LHCN-M2 (cell line): ENCODE measurements at places on chromosomes 13 and 19.

GRCh38 chr13:111233080-111233479, 87.4 kb upstream of the TEX29 start:
- DNase-seq: no peak

GRCh38 chr19:4624733-4625362, 14.5 kb upstream of the TNFAIP8L1 start:
- DNase-seq: peak; percentile 40

DNA sequence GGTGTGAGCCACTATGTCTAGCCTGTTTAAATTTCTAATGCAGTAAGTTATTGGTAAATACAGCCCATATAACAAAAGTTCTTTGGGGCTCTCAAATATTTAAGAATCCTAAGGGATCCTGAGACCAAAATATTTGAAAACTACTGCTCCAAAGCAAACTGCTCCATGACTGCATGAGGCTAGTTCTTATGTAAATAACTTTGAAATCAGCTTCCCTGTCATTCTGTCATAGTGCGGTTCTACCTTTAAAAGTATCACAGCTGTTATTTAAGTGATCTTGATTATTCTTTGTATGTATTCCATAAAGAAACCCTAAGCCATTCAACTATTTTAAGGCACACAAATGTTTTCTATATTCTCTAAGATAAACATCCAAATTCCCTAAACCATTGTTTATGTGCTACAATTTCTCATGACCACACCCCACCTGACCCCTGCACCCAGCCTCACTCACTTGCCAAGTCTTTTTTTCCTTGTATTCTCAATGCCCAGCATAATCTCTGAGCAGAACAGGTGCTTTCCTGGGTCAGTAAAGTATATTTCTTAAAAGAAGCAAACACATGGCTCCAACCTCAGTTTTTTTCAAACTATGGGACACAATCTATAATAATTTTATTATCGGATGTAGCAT, 146.6 kb downstream of the RNF17 start:
- no peak for DNase-seq

GRCh38 chr19:44476559-44477408, 23.5 kb downstream of the ZNF180 start:
- peak; percentile 34 for DNase-seq

GRCh38 chr13:29448174-29448573, 147.3 kb downstream of the SLC7A1 start:
- no peak for DNase-seq

DNA sequence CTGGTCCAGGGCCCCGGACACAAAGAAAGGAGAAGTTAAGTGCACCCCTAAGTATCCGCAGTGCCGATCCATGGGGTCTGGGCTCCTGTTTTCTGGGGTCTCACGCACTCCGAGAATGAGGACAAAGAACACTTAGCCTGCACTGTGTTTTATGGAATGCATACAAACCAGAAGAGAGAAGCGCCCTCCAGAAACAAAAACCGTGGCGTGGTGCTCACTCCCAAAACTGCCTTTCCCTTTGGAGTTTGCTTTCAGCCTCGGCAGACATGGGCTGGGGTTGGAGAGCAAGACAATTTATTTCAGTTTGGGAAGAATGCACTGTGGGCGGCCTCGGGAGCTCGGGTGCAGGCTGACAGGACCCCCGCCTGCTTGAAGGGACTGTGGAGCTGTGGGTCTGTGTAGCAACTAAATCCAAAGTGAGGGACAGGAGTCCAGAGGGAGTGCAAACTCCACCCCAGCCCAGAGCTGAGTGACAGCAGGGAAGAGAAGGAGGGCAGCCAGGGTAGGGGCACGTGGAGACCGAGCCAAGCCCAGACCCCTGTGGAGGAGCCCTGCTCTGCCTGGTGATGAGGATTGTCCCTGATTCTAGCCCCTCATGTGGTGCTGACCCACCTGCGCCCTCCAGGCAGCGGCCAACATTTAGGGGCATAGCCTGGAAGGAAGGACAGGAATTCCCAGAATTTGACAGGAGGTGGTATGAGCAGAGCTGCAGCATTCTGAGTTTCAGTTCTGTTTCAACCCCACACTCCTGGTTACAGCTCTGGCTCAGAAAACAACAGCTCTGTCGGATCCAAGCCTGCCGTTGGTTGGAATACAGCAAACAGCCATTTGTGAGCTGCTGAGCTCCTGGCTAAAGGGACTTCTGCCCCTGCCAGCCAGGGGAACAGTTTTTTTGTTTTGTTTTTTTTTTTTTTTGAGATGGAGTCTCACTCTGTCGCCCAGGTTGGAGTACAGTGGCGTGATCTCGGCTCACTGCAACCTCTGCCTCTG, 37.8 kb upstream of the POP4 start:
- DNase-seq: no peak
